ENCODE measurements at places on chromosomes 1 and 21. TPM values are rescaled to one million over a fixed set of nuclear protein-coding genes. Genes with fewer than 3 reads are reported as not detected.

CA6 gene
- 2.5 TPM for total RNA-seq

SIK1 gene
- 5.1 TPM for total RNA-seq

TSPAN1 gene
- total RNA-seq: 0.30 TPM

SRGAP2 gene
- total RNA-seq: 49.8 TPM

FCGR1A gene
- total RNA-seq: not detected

NPHS2 gene
- total RNA-seq: not detected

TTC22 gene
- 15.3 TPM for total RNA-seq

MTF2 gene
- total RNA-seq: 45.6 TPM

AIM2 gene
- total RNA-seq: 103 TPM

SIM2 gene
- total RNA-seq: 1.9 TPM

NBPF8 gene
- total RNA-seq: 22.5 TPM

MNDA gene
- not detected for total RNA-seq

GJB5 gene
- not detected for total RNA-seq

OR2T1 gene
- not detected for total RNA-seq

GPATCH2 gene
- 8.5 TPM for total RNA-seq

AMIGO1 gene
- 2.1 TPM for total RNA-seq

DRAXIN gene
- total RNA-seq: 0.30 TPM

LAMC1 gene
- total RNA-seq: 0.24 TPM

NES gene
- 0.05 TPM for total RNA-seq

GNG4 gene
- total RNA-seq: 13.9 TPM

BEST4 gene
- 2.6 TPM for total RNA-seq

TRIM46 gene
- 8.6 TPM for total RNA-seq

MSH4 gene
- total RNA-seq: 0.65 TPM

ALX3 gene
- not detected for total RNA-seq

NUAK2 gene
- 5.4 TPM for total RNA-seq

ATAD3C gene
- total RNA-seq: 2.8 TPM

C1QB gene
- total RNA-seq: not detected

NTMT2 gene
- total RNA-seq: not detected

TMPRSS15 gene
- not detected for total RNA-seq

CFH gene
- total RNA-seq: 0.19 TPM

SLC45A3 gene
- total RNA-seq: 0.70 TPM

TARS2 gene
- 66.4 TPM for total RNA-seq

ATP1A4 gene
- not detected for total RNA-seq

LMNA gene
- total RNA-seq: 125 TPM

FCRL5 gene
- total RNA-seq: not detected

HSD3B1 gene
- not detected for total RNA-seq

UBASH3A gene
- 54.5 TPM for total RNA-seq

ADAM30 gene
- total RNA-seq: not detected

UTS2 gene
- total RNA-seq: not detected

KPRP gene
- not detected for total RNA-seq

OLIG2 gene
- not detected for total RNA-seq

CFHR4 gene
- total RNA-seq: not detected

FAM110D gene
- not detected for total RNA-seq

FAM163A gene
- not detected for total RNA-seq

HMGN1 gene
- total RNA-seq: 353 TPM

SOX13 gene
- 1.9 TPM for total RNA-seq

KRTAP13-2 gene
- not detected for total RNA-seq

NAXE gene
- total RNA-seq: 48.3 TPM

TAS1R1 gene
- total RNA-seq: not detected

GPR3 gene
- 0.91 TPM for total RNA-seq

All from activated T-cell treated with anti-CD3 and anti-CD28 coated beads, Interleukin-2, amount 50 U/mL, for 72 hours (primary cell).